ENCODE measurements at places on chromosomes 6 and 20. TPM values are rescaled to one million over a fixed set of nuclear protein-coding genes. Genes with fewer than 3 reads are reported as not detected.
A peak's percentile ranks its signal among the peaks of the same experiment; 100 is the strongest.

The SEL1L2 gene
- not detected for total RNA-seq

The RAET1L gene
- total RNA-seq, result not detected

DNA sequence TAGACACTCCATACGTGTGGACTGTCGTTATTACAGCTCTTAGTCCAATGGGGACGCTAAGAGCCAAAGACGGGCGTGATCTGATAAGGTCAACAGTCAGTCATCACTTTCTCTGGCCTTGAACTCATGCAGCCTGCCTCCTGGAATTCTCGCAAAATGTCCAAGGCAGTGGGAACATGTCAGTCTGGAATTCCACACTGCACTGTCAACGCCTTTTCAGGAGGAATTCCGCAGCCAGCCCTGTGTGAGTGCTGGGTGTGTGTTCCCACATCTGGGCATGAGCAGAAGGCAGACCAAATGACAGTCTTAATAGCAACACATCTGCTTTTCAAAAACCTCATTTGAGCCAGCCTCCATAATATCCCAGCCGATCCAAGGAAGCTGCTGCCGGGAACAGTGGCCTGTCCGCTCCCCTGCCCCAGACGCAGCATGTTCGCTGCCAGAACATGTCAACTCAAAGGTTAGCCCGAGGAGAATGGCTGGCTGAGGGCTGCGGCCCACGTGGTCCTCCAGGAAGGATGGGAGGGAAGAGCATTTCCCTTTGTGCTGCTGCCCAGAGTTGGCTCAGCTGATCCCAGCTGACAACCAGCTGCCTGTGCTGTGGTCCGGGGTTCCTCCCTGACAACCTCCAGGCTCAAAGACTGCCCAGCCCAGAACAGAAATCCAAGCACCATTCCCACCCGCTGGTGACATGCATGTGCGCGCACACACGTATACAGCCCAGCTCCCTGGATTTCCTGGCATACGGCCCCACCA is 103.1 kb downstream of the SULF2 start:
- peak; percentile 79 for DNase-seq

The SYCP2L gene
- 1.1 TPM for total RNA-seq

GRCh38 chr20:14234666-14235295 is 102.6 kb downstream of the FLRT3 start:
- DNase-seq, result no peak

The GRIK2 gene
- 12.1 TPM for total RNA-seq

The ZNF341 gene
- total RNA-seq, result 1.0 TPM

DNA sequence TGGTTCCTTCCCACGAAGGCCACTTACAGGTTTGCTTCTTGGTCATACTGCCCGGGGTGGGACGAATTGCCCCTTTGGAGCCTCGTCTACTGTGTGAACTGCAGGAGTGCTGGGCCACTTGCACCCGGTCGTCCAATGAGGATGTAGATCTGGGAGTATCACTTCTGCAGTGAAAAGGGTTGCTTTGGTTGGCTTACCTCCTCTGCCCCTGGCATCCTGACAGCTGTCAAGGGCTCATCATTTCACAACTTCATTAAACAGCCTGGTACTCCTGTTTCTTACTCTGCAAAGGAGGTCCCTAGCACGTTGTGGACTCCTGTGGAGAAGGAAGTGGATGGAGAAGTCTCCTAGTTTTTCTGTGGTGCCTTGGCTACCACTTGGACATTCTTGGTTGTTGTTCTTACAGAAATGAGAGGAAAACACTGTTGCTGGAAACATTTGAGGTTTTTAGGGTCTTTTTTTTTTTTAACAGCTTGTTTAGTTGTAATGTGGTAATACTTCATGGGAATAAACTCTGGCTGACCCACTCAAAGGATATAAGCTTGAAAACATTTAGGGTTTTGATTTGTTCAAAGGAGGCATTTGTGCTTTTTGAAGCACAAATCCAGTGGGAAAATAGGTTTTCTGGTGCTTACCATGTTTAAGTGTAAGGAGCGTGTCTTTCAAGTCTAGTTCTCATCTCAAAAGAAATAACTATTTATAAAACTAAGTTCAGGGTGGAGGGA is 60.7 kb downstream of the AKAP12 start:
- no peak for DNase-seq

- DNase-seq, result no peak
These were observed 29.8 kb downstream of the USP45 start for GRCh38 chr6:99485395-99485773.

The DEFB132 gene
- not detected for total RNA-seq

DNA sequence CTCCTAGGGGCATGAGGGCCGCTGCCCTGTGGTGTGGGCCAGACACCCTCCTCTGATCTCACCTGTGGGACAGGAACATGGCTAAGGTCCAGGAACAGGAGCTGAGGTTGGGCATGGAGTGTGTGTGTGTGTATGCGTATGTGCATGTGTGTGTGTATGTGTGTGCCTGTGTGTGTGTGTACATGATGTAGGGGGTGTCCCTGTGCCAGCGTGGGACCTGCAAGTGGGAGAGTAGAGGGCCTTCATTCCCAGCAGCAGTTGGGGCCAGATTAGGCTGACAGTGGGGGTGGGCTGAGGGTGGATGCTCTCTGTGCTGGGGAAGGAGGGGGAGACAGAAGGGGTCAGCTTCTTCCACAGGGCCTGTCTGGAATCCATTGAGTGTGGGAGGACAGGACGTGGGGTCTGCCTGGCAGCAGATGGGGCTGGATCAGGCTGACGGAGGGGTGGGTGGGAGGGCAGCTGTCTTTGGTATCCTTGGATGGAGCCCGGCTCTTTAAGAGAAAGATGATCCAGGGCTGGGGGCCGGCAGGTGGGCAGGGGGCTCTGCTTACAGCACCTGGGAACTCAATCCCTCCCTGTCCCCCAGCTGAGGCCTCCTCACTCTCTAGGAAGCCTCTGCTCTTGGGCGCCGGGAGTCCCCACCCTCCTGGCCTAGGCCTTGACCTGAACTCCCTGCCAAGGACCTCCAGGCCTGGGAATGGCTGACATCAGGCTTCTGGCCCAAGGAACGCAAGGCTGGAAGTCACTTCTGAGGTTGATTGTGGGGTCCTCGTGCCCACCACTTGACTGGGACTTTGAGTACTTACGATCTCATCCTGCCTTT is 44.0 kb downstream of the SPDEF start:
- no peak for DNase-seq

The RPS10 gene
- 830 TPM for total RNA-seq

DNA sequence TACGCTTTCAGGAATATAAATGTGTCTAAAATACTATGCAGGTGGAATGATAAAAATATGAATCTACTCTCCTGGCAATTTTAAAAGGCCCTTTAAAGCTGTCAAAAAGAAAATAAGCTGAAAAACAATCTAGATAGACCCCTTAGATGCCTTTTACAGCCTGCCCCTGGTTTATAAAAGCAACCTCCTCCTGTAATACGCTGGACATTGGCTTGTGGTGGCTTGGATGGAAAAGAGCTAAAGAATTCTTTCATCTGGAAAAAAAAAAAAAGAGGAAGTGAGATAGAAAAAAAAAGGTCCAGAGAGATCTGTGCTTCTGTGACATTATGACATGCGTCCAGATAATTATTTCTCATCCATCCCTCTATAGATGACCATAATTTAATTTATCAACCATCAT is 115.9 kb upstream of the NRSN1 start:
- DNase-seq, result no peak

GRCh38 chr20:32035426-32035779 is 16.6 kb upstream of the HCK start:
- DNase-seq, result no peak

- no peak for DNase-seq
These were observed 741.3 kb upstream of the MMS22L start for GRCh38 chr6:98024359-98024758.

GRCh38 chr6:10144772-10145171 is 270.1 kb downstream of the TFAP2A start:
- DNase-seq, result no peak

DNA sequence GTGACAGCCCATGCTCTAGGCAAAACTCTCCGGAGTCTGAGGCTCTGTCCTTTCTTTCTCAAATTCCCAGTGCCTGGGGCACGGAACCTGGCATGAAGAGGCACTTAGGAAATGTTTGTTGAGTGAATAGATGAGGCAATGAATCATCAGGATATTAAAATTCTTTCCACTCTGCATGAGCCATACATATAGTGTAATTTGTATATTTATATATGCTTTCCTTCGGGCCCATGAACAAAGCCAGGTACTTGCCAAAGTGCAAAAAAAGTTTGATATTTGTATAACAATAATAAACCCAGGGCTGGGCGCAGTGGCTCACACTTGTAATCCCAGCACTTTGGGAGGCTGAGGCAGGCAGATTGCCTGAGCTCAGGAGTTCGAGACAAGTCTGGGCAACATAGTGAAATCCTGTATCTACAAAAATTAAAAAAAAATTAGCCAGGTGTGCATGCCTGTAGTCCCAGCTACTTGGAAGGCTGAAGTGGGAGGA is 212.3 kb upstream of the ZNF217 start:
- DNase-seq, result no peak

GRCh38 chr6:73823046-73823735 is 127.2 kb downstream of the CD109 start:
- DNase-seq, result no peak

- no peak for DNase-seq
These were observed 81.9 kb downstream of the SIM1 start for GRCh38 chr6:100382767-100383195.

The WFDC10B gene
- total RNA-seq, result not detected

DNA sequence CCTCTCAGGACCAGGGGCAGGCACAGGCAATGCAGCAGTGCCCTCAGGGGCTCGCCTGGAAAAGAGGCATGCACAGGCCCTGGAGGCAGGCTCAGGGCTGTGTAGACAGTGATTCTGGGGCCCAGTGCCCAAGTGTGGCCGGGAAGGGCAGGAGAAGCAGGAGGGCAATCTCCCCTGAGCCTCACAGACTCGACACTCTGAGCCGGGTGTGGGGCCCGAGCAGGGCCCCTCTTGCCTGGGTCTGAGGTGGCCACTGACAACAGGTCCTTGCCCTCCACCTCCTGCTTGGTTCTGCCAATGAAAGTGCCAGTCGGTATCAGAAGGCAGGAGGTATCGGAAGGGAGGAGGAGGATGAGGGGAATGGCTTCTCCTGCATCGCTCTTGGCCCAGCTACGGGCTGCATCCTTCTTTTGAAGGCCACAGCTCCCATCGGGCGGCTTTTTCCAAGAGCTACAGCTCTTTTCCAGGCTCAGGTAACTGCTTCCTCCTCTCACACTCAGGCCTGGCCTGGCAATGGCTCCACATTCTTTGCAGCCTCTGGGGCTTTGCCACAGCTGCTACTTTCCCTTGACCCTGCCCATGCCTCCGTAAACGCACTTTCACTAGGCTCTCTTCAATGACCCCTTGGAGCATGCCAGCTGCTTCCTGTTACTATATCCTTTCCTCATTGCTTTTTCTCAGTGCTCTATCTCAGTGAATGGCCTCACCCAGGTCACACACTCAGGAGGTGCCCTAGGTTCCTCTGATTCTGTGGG is 24.5 kb downstream of the GABRR2 start:
- DNase-seq, result no peak

Measured in right atrium auricular region (tissue), 2 donors.